ENCODE measurements at places on chromosomes 4 and X.

- DNase-seq, result no peak
These were observed 162.4 kb downstream of the WDFY3 start for GRCh38 chr4:84804136-84804535.

DNA sequence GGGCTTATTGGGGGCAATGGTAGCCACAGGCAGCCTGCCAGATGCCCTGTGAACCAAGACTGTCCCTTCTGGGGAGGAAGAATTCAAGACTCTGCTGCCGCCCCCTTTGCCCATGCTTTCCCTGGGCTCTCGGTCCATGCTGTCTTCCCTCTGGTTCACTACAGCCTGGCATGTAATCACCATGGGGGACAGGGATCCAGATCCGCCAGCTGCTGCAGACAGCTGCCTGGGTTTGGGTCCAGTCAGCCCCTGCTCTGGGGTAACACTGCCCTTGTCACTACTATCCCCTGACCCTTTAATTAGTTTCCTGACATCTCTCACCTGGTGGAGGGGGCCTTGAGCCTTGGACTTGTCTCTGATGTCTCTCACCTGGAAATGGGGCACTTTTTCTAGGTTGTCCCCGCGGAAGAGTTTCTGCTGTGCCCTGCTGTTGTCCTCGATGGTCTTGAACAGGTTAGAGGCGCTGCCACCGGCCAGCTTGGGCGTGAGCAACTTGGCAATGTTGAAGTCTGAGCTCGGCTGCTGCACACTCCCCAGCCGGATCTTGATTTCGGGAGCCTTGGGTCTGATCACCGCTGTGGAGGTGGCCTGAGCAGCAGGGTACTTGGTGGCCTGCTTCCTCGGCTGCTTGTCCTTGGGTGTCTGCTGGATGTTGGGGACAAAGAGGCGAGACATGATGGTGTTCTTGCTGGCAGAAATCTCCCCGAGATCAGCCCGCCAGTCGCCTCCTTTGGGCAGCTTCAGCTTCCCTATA, 6.4 kb downstream of the C4orf54 start:
- no peak for DNase-seq

DNA sequence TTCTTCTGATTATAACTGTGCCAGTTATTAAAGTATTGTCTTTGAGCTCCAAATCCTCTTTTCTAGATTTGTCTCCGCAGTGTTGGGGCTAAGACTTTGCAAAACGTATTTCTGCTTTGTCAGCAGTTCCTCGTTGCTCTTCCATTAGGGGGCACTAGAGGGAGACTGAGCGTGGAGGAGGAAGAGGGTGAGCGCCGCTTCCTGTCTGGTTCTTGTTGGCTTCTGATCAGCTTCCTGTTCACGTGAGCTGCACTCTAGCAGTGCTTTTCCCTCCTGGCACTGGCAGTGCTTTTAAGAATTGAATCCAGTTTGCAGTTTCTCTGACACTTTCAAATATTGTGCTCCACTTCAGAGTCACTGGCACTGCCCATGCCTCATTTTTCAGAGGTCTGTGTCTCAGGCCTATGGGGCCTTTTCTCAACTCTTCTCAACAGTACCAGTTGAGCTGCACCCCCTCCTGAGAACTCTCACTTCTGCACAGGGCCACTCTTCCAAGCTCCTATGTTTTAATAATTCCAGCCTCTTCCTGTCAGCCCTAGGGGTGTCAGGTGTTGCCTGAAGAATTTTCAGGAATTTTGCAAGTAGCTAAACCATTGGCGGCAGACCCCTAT, 54.4 kb upstream of the LCORL start:
- DNase-seq, result no peak

GRCh38 chrX:154855256-154855655, 20.8 kb upstream of the SMIM9 start:
- DNase-seq, result no peak

DNA sequence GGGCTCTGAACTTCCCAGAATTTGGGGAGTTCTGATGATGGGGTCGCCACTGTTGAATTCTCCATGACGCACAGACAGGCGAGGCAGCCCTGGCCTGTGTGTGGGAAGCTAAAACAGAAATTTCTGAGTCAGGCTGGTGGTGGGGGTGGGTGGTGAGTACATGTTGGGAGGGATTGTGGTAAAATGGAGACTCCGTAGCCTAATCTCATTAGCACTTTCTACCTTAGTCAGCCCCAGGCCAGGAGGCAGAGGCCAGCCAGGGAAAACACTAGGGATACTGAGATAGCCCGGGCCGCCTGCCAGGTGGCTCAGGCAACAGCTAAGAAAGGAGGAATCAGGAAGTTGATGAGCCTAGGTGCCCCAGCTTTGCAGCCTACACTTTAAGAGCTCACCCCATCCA, 39.3 kb upstream of the NHSL2 start:
- DNase-seq, result no peak

DNA sequence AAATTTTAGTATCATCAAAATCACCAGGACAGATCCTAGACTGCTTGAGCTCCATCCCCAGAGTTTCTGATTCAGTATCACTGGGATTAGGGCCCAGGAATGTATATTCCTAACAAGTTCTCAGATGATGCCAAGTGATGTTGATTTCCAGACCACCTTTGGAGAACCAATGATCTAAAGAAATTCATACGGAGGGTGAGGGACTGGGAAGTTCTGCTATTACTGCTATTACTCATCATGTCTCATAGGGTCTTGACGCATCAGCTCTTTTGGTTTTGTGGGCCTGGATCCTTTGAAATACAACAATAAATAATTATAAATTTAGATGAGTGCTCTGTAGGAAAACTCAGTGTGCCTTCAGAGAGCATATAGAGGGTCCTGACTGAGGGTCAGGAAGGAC, 59.8 kb upstream of the LGI2 start:
- no peak for DNase-seq

DNA sequence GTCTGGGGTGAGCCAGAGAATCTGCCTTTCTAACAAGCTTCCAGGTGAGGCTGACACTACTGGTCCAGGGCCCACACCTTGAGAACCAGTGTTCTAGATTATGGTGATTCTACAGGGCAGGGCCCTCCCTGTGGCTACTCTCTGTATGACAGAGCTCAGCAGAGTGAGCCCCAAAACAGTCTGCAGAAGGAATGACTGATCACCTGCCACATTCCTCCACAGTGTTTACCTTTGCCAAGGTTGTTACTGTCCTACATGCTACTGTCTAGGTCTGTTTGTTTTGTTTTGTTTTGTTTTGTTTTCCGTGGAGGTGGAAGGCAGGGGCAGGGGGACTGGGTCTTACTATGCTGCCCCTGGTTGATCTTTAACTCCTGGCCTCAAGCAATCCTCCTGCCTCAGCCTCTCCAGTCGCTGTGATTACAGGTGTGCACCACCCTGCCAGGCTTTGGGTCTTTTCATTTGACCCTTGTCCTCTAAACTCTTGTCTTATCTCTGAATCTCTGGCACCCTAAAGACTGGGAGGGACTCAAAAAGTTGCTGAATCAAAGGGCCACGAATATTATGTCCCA, 45.1 kb downstream of the MAP7D2 start:
- DNase-seq, result no peak

- DNase-seq, result no peak
These were observed 392.0 kb downstream of the MAPK10 start for GRCh38 chr4:85967872-85968271.

DNA sequence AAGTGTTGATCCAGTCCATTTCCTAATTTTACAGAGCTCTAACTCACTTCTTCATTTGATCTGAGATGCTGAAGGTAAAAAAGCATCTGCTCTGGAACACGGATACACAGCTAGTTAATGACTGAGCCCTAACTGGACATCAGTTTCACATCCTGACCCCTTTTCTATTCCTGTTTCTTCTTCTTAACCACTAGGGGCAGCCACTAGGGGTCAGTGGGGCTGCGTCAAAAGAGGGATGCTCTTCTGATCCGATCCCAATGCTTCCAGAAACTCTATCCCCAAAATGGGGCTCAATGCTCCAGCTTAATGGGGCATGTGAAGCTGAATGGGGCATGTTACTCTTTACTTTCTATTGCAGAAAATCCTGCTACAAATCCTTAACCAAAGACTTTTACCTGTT, 33.4 kb upstream of the PHKA2 start:
- DNase-seq, result no peak

- no peak for DNase-seq
These were observed 34.7 kb upstream of the NEUROG2 start for GRCh38 chr4:112550728-112551127.

GRCh38 chrX:152733261-152733975, at the start of the genes CSAG1 and MAGEA12:
Gene CSAG1, minus strand, starts transcription at chrX:152733721. Its CDS starts 1,261 bp downstream, at chrX:152732460.
Gene MAGEA12, plus strand, starts transcription at chrX:152733757. Its CDS starts 2,405 bp downstream, at chrX:152736162.
- no peak for DNase-seq

DNA sequence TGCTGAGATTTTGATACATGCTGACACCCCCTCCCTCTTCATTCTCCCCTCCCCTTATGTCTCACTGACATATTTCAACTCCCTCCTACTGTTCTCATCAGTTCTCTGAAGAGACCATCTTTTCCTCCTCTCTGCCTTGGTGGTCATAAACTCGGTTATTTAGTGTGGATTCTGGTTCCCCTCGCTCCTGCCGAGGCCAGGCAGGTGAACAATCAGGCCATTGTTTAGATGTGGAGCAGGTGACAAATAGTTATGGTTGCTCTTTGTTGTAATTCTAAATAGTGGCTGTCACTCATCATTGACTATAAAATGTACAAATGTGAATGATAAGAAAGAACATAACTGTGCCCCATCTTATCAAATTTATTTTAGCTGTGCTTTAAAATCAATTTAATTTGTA, 324.6 kb downstream of the BCOR start:
- no peak for DNase-seq

- DNase-seq, result no peak
These were observed 6.6 kb downstream of the CCNG2 start for GRCh38 chr4:77163641-77164040.

GRCh38 chr4:81214881-81215868, at the start of gene PRKG2:
Gene PRKG2, minus strand, starts transcription at chr4:81215222. Its CDS starts 10,175 bp downstream, at chr4:81205047.
- DNase-seq, result no peak

DNA sequence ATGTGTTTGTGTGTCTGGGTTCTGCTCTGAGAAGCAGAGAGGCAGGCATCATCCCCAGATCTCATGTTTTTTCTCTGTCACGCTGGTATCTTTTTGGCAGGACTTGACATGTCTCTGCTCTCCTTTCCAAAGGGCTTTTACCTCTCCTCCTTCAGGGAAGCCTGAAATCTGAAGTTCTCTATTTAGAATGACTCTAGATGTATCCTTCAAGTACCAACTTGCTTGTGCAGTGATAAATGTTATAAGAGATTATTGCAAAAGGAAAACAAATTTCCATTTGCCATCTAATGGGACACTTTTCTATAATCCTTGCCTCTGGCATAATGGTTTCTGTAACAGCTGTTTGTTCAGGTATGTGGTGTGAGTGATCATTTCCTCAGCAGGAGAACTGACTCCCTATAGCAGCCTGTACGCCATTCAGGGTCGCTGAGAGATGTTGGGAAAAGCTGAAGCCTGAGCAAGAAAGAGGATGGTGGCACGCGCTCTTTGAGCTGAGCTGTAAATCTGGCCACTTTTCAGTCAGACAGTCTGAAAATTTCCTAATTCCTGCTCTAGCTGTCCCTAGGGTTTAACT, 72.5 kb downstream of the CNGA2 start:
- DNase-seq, result no peak

GRCh38 chr4:152351080-152351479, 184.8 kb downstream of the FBXW7 start:
- DNase-seq, result no peak

GRCh38 chr4:102217345-102217744, 127.9 kb downstream of the SLC39A8 start:
- no peak for DNase-seq

GRCh38 chrX:37813570-37813969, 33.7 kb downstream of the CYBB start:
- no peak for DNase-seq

GRCh38 chrX:148500423-148501385, at the start of gene AFF2:
Gene AFF2, plus strand, starts transcription at chrX:148500617. Its CDS starts 481 bp downstream, at chrX:148501098.
- DNase-seq, result peak; percentile 14

GRCh38 chr4:54318904-54319303, 89.8 kb downstream of the PDGFRA start:
- no peak for DNase-seq

GRCh38 chr4:156109943-156110900, 156.6 kb upstream of the CTSO start:
- no peak for DNase-seq

DNA sequence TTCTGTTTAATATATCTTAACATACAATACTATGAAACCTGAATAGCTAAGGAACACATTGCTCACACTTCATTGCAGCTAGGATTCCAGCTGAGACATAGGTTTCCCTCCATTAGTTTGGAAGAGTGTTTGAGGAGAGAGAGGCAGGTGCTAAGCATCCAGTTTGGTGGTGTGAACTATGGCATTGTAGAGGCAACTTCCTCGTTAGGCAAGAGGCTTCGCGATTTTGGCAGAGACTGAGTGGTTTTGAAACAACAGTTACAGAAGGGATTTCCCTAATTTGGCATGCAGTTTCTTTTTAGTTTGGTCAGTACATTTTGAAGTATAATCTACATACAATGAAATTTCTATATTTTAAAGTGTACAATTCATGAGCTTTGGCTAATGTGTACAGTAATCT, 117.1 kb upstream of the BMP3 start:
- DNase-seq, result no peak

DNA sequence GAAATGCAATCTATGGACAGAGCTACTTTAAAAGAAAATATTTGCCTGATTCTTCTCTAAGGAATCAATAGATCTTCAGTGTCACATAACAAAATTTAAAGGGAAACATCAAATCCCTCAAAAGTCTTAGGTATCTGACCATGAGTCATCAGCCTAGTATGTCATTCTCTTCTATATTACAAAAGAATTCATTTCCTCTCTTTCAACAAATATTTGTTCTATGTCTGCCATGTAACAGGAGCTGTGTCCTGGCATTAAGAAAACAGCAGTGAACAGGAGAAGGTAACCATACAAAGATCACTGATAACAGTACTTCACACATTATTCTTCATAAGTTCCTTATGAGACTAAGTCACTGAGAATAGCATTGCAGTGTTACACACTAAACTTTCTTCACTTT, 243.6 kb upstream of the DKK2 start:
- no peak for DNase-seq

- no peak for DNase-seq
These were observed 35.8 kb downstream of the RHOH start for GRCh38 chr4:40232610-40233009.

DNA sequence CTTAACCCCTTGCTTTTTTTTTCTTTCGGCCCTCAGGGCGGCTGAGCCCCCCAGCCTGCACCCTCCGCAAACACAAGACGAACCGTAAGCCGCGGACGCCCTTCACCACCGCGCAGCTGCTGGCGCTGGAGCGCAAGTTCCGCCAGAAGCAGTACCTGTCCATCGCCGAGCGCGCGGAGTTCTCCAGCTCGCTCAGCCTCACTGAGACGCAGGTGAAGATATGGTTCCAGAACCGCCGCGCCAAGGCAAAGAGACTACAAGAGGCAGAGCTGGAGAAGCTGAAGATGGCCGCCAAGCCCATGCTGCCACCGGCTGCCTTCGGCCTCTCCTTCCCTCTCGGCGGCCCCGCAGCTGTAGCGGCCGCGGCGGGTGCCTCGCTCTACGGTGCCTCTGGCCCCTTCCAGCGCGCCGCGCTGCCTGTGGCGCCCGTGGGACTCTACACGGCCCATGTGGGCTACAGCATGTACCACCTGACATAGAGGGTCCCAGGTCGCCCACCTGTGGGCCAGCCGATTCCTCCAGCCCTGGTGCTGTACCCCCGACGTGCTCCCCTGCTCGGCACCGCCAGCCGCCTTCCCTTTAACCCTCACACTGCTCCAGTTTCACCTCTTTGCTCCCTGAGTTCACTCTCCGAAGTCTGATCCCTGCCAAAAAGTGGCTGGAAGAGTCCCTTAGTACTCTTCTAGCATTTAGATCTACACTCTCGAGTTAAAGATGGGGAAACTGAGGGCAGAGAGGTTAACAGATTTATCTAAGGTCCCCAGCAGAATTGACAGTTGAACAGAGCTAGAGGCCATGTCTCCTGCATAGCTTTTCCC, 3.4 kb downstream of the MSX1 start:
- no peak for DNase-seq

Data from caudate nucleus (tissue), 63 donors.